ENCODE measurements at places on chromosomes 1 and 21. TPM values are rescaled to one million over a fixed set of nuclear protein-coding genes. Genes with fewer than 3 reads are reported as not detected.

AGL gene
- total RNA-seq = 18.3 TPM

FLG2 gene
- total RNA-seq = not detected

ZFP69B gene
- 4.6 TPM for total RNA-seq

HFM1 gene
- total RNA-seq = not detected

DNA sequence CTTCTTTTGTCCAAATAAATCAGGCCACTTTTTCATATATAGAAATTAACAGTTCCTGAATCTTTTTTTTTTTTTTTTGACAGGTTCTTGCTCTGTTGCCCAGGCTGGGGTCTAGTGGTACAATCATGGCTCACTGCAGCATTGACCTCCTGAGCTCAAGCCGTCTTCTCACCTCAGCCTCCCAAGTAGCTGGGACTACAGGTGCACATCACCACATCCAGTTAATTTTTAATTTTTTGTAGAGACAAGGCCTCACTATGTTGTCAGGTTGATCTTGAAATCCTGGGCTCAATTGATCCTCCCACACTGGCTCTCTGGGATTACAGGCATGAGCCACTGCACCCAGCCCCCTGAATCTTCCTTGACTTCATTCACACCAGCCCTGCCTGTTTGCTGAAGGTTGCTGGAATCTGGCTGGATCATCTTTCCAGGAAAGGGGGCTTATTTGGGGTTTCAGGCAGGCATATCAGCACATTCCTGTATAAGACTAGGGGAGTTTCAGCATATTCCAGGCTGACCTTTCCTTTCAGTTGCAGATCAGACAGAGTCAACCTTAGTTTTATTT lies 78.2 kb upstream of the ARHGAP29 start:
- no peak for DNase-seq

DNA sequence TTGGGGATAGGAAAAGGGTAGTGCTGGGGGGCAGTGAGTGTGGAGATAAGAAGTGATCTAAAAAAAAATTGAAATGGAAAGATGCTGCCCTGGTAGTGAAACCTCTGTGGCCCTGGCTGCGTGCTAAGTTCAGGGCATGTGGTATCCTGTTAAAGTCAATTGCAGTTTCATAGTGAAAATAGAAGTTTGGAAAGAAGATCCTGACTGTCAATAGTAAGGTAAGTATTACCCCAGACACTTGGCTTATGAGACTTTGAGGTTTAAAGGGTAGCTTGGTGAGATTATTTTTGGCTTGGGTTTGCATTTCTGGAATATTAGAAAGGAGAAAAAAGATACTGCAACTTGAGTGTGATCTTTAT lies 6.8 kb downstream of the ARID1A start:
- peak; percentile 67 for DNase-seq

- DNase-seq = no peak
Observed at GRCh38 chr1:246067432-246068216, 439.5 kb downstream of the SMYD3 start.

DNA sequence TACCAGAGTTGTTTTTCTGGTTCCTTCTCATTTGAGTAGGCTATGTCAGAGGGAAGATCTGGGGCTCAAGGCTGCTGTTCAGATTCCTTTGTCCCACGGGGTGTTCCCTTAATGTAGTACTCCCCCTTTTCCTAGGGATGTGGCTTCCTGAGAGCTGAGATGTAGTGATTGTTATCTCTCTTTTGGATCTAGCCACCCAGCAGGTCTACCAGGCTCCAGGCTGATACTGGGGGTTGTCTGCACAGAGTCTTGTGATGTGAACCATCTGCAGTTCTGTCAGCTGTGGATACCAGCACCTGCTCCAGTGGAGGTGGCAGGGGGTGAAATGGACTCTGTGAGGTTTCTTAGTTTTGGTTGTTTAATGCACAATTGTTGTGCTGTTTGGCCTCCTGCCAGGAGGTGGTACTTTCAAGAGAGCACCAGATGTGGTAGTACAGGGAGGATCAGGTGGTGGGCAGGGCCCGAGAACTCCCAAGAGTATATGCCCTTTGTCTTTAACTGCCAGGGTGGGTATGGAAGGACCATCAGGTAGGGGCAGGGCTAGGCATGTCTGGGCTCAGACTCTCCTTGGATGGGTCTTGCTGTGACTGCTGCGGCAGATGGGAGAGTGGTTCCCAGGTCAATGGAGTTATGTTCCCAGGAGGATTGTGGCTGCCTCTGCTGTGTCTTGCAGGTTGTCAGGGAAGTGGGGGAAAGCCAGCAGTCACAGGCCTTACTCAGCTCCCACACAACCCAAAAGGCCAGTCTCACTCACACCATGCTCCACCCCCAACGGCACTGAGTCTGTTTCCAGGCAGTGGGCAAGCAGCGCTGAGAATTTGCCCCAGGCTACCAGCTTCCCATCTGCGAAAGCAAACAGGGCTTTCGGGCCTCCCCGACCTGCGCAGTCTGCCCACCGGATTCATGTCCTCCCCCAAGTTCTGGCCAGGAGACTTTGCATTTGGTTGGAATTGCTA lies 64.2 kb downstream of the SERINC2 start:
- DNase-seq = no peak

GRCh38 chr1:101376121-101377083 lies 139.6 kb downstream of the S1PR1 start:
- no peak for DNase-seq
